ENCODE measurements at places on chromosomes 5 and 9.

DNA sequence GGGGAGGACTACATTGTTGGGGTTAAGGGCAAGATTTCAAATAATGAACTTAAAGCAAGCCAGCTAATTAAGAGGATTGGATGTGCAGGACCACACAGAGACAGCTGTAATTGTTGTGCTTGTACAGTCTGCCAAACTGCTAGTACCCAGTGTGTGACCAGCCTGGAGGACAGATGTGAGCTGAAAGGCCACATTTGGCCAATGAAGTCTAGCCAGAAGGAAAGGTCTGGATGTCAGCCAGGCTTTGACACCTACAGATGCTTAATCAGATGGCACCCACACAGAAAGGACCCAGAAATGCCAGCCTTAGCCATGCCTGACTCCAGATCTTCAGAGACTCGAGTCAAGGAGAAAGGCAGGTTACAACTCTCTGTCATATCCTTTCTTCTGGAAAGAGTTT lies 491.1 kb downstream of the KIF4B start:
- H3K27ac ChIP-seq, result no peak overlapping the region
- H3K36me3 ChIP-seq, result no peaks in the 10 kb centered on the region
- no peak for DNase-seq
- no peaks in the 10 kb centered on the region for H3K27me3 ChIP-seq

DNA sequence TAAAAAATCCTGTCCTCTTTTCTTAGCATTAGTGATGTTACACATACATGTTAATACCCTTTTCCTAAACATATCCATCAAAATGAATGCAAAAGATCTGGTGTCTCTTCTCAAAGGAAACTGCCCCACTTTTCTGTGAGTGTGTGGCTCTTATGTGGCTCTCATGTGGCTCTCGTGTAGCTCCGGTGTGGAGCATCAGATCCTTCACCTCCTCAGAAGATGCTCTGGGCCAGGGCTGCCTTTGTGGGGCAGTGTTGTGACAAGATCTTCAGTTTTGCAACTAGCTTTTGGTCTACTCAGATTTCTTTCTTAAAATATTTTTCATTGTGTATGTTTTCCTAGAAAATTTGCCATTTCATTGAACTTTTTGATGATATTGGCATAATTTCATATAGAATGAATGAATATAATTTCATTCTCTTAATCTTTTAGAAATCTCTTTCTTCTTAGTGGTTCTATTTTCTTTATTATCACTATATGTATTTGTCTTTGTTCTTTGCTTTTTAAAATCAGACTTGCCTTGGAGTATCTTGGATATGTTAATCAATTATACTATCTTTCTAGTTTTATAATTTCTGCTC lies 19.4 kb downstream of the GARNL3 start:
- H3K27ac ChIP-seq, result no peak overlapping the region
- H3K36me3 ChIP-seq, result no peaks in the 10 kb centered on the region
- no peak overlapping the region for H3K4me3 ChIP-seq
- H3K4me1 ChIP-seq, result no peaks in the 10 kb centered on the region
- no peaks in the 10 kb centered on the region for H3K27me3 ChIP-seq
- peak; percentile 6 for DNase-seq

- no peaks in the 10 kb centered on the region for H3K27me3 ChIP-seq
- H3K27ac ChIP-seq, result no peak overlapping the region
- DNase-seq, result no peak
- H3K4me3 ChIP-seq, result no peak overlapping the region
- no peaks in the 10 kb centered on the region for H3K36me3 ChIP-seq
Measured at GRCh38 chr9:27457445-27457844, 66.6 kb upstream of the IFNK start.

DNA sequence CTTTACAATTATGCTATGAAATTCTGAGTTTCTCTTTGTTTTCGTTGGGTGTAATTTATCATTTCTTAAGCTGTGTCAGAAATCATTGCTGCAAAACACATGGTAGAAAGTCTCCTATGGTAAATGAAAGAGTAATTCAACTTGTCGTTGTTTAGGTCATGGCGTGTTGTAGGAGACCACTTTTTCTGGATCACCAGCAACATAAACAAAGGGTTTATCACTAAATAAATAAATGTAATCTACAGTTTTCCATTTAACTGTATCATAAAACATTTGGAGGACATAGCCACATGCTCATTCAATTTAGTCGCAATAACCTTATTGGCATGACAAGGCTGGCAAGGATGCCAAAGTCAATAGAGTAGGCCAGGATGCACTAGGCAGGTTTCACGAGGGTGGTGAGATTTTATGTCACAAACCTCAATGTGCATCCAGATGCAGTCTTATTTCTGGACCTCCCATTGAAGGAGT lies 154.4 kb upstream of the ERCC6L2 start:
- H3K36me3 ChIP-seq, result no peaks in the 10 kb centered on the region
- no peak overlapping the region for H3K27ac ChIP-seq
- H3K4me1 ChIP-seq, result peaks cover 9% of the 10 kb centered on the region
- no peaks in the 10 kb centered on the region for H3K27me3 ChIP-seq
- no peak overlapping the region for H3K4me3 ChIP-seq

- no peaks in the 10 kb centered on the region for H3K36me3 ChIP-seq
- no peak for DNase-seq
- H3K4me3 ChIP-seq, result no peak overlapping the region
Measured at GRCh38 chr9:98330831-98331230, 75.4 kb upstream of the TBC1D2 start.

- H3K27me3 ChIP-seq, result no peaks in the 10 kb centered on the region
- H3K4me1 ChIP-seq, result no peaks in the 10 kb centered on the region
- no peaks in the 10 kb centered on the region for H3K36me3 ChIP-seq
- no peak overlapping the region for H3K27ac ChIP-seq
Measured at GRCh38 chr5:15013654-15014463, 142.3 kb upstream of the ANKH start.

DNA sequence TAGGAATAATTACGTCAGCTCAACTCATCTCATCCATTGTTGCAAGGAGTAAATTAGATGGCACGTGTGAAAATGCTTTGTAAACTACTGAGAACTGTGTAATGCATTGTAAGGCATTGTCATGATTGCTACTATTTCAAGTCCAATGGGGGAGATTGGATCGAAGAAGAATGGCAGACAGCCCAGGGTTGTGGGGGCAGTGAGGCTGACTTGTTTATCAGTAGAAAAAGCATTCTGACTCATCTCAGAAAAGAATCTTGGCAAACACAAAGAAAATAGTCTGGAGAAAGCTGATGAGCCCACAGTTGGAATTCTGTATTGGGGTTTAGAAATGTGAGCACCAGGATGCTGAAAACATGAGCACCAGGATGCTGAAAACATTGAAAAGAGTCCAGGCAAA lies 28.0 kb upstream of the DAP start:
- H3K4me3 ChIP-seq, result no peak overlapping the region
- H3K36me3 ChIP-seq, result no peaks in the 10 kb centered on the region
- H3K27ac ChIP-seq, result no peak overlapping the region
- DNase-seq, result no peak
- H3K27me3 ChIP-seq, result peaks cover 3% of the 10 kb centered on the region

DNA sequence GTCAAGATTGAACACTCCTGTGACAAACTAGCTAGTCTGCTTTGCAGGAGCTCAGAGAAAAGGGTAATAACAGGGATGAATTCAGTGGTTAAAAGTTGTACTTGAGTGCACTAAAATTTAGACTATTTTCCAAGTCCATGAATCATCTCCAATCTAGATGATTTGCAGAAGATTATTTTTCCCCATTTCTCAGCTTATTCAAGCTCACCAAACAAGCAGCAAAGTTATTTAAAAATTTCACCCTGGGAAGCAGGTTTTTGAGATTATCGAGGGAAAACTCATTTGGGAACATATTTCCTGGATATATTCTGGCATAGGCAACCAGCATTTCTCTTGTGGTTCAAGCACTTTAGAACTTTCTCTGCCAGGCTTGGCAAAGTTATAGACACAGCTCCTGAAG lies 311.4 kb downstream of the TLE1 start:
- no peaks in the 10 kb centered on the region for H3K4me1 ChIP-seq
- no peak for DNase-seq
- no peaks in the 10 kb centered on the region for H3K27me3 ChIP-seq
- H3K36me3 ChIP-seq, result no peaks in the 10 kb centered on the region
- no peak overlapping the region for H3K4me3 ChIP-seq
- no peak overlapping the region for H3K27ac ChIP-seq

DNA sequence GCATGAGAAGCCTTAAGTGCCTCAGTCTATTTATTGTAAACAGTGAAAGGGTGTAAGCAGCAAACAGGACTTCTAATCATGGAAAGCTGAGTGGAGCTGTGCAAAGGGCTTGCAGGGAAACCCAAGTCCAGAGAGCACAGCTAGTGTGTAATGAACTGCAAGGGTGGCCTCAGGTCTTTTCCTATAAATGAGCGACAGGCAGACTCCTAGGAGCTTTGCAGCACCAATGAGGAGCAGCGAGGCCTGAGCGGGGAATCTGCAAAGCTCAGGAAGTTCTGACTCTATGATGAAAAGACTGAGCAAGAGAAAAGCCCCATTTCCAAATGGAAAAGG lies 250.1 kb upstream of the MAP3K1 start:
- H3K4me3 ChIP-seq, result no peak overlapping the region
- H3K4me1 ChIP-seq, result peaks cover 3% of the 10 kb centered on the region
- no peaks in the 10 kb centered on the region for H3K36me3 ChIP-seq
- DNase-seq, result no peak
- no peak overlapping the region for H3K27ac ChIP-seq

- no peak overlapping the region for H3K27ac ChIP-seq
- no peak for DNase-seq
- H3K4me1 ChIP-seq, result no peaks in the 10 kb centered on the region
- H3K36me3 ChIP-seq, result no peaks in the 10 kb centered on the region
- no peaks in the 10 kb centered on the region for H3K27me3 ChIP-seq
Measured at GRCh38 chr9:98879963-98880310, 63.8 kb upstream of the COL15A1 start.

DNA sequence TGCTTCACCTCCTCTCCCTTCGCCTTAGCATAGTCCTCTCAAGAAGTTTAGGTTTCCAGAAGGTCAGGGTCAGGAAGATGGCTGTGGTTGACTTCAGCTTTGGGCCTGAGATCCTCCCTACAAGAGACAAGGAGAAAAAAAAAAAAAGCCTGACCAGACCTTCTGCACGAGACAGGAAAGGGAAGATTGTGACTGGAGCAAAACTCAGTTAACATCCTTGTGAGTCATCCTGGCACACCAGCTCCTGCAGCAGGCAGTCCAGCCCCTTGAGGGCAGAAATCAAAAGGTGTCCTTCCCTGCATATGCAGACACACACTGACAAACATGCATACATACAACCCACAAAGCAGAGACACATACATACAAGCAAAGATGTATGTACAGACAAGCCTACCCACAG lies 18.0 kb upstream of the ENHO start:
- no peaks in the 10 kb centered on the region for H3K4me1 ChIP-seq
- DNase-seq, result no peak
- no peaks in the 10 kb centered on the region for H3K36me3 ChIP-seq
- H3K27ac ChIP-seq, result no peak overlapping the region

DNA sequence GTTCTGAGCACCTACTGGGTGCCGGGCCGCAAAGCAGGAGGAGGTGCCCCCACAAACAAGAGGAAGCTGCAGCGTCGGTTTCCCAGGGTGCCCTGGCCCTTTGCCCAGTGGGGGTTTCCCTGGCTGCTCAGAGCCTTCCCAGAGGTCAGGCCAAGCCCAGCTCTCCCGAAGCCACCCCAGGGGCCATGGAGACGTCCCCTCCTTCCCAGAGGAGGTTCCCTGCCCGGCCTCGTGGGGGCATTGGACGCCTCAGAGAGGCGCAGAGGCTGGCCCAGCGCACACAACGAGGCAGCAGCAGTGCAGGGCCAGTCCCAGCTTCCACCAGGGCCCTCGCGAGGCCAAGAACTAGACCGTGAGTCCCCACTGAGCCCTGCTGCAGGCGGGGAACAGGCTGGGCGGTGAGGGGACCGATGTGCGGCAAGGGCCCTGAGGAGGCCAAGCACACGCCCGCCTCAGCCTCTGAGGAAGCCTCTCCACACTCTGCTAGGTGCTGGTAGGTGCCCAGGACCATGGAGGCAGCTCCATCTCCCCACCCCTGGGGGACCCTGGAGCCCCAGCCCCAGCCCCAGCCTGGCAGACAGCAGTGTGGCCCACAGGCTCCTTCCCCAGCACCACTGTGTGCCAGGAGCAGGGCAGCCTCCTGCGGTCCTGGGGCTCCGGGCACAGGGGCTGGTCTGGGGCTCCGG lies 7.0 kb downstream of the DIPK1B start:
- H3K4me3 ChIP-seq, result no peak overlapping the region
- H3K27me3 ChIP-seq, result peaks cover 31% of the 10 kb centered on the region
- H3K36me3 ChIP-seq, result peaks cover 19% of the 10 kb centered on the region
- peaks cover 15% of the 10 kb centered on the region for H3K4me1 ChIP-seq

- H3K4me1 ChIP-seq, result no peaks in the 10 kb centered on the region
- H3K36me3 ChIP-seq, result no peaks in the 10 kb centered on the region
- no peak overlapping the region for H3K4me3 ChIP-seq
- H3K27me3 ChIP-seq, result no peaks in the 10 kb centered on the region
- DNase-seq, result no peak
Measured at GRCh38 chr9:28073270-28073669, 500.0 kb upstream of the C9orf72 start.

GRCh38 chr5:159405611-159406031 lies 75.3 kb upstream of the IL12B start:
- no peak overlapping the region for H3K4me3 ChIP-seq
- H3K4me1 ChIP-seq, result peaks cover 6% of the 10 kb centered on the region
- no peaks in the 10 kb centered on the region for H3K27me3 ChIP-seq
- no peak for DNase-seq
- no peaks in the 10 kb centered on the region for H3K36me3 ChIP-seq

GRCh38 chr9:115494393-115494792 lies 376.4 kb upstream of the TNC start:
- H3K27ac ChIP-seq, result no peak overlapping the region
- H3K36me3 ChIP-seq, result no peaks in the 10 kb centered on the region
- H3K4me1 ChIP-seq, result no peaks in the 10 kb centered on the region
- no peaks in the 10 kb centered on the region for H3K27me3 ChIP-seq

- H3K36me3 ChIP-seq, result no peaks in the 10 kb centered on the region
- no peak for DNase-seq
- no peak overlapping the region for H3K4me3 ChIP-seq
- H3K27me3 ChIP-seq, result no peaks in the 10 kb centered on the region
- H3K4me1 ChIP-seq, result no peaks in the 10 kb centered on the region
Measured at GRCh38 chr5:51047369-51047768, 335.9 kb upstream of the ISL1 start.

GRCh38 chr5:178394074-178394473 lies 161.5 kb upstream of the PHYKPL start:
- DNase-seq, result no peak
- H3K27me3 ChIP-seq, result no peaks in the 10 kb centered on the region
- no peak overlapping the region for H3K27ac ChIP-seq
- H3K36me3 ChIP-seq, result no peaks in the 10 kb centered on the region
- H3K4me3 ChIP-seq, result no peak overlapping the region
- no peaks in the 10 kb centered on the region for H3K4me1 ChIP-seq

GRCh38 chr9:1460143-1460769 lies 410.1 kb downstream of the DMRT2 start:
- no peaks in the 10 kb centered on the region for H3K36me3 ChIP-seq
- H3K4me1 ChIP-seq, result no peaks in the 10 kb centered on the region
- no peak overlapping the region for H3K4me3 ChIP-seq
- DNase-seq, result no peak
- H3K27me3 ChIP-seq, result no peaks in the 10 kb centered on the region

- no peaks in the 10 kb centered on the region for H3K36me3 ChIP-seq
- no peaks in the 10 kb centered on the region for H3K4me1 ChIP-seq
- no peak overlapping the region for H3K4me3 ChIP-seq
- no peak for DNase-seq
- peaks cover 13% of the 10 kb centered on the region for H3K27me3 ChIP-seq
Measured at GRCh38 chr5:7794311-7794710, 56.6 kb downstream of the CFAP90 start.

- DNase-seq, result no peak
- no peaks in the 10 kb centered on the region for H3K36me3 ChIP-seq
- H3K4me3 ChIP-seq, result no peak overlapping the region
- no peak overlapping the region for H3K27ac ChIP-seq
- H3K27me3 ChIP-seq, result no peaks in the 10 kb centered on the region
- no peaks in the 10 kb centered on the region for H3K4me1 ChIP-seq
Measured at GRCh38 chr5:32852535-32852934, 141.4 kb downstream of the NPR3 start.

Data from T-cell (primary cell).